Activated CD8-positive, alpha-beta memory T cell treated with anti-CD3 and anti-CD28 coated beads for 4 hours (primary cell): ENCODE measurements at places on chromosomes 4 and X.

DNA sequence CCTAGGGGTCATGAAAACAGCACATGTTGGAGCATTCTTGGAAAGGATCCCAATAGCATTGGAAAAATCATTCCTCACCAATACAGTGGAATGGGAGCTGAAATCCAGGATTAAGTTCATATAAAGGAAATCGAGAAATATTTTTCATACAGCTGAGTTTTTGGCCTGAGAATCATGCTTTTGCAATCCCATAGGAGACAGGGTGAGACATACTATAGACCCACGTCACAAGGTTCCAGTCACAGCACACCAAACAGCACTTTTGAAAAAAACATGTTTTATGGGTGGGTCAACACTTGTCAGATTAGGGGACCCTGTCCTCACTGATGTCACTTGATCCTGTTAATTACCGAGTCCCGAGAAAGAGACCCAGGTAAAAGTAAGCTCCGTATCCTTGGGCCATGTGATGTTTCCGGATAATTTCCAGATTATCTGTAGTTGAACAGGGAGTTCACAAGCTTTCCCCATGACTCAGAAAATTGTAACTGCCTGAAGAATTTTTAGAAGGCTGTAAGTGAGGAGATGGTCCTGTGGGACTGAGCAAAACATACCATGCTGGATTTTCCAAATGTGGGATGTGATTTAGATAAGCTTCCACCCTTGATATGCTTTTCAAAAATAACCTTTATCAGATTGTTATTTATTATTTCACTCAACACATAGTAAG, 80.9 kb upstream of the TLR3 start:
- no peak for DNase-seq

DNA sequence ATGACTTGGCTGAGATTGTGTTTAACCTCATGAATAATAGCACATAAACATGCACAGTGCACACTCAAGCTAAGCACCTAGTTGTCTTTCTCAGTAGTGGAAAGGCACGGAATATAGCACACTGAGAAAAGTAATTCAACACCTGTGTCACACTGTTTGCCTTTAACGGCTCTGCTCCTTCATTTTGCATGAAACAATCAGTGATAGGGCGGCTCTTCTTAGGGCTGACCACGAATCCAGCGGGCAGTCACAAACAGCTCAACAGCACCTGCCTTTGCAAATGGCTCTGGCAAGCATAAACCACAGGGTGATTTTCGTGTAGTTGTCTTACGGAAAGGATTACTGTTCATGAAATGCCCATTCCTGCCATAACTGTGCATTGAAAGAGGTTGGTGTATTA, 954.0 kb upstream of the TENM3 start:
- no peak for DNase-seq

DNA sequence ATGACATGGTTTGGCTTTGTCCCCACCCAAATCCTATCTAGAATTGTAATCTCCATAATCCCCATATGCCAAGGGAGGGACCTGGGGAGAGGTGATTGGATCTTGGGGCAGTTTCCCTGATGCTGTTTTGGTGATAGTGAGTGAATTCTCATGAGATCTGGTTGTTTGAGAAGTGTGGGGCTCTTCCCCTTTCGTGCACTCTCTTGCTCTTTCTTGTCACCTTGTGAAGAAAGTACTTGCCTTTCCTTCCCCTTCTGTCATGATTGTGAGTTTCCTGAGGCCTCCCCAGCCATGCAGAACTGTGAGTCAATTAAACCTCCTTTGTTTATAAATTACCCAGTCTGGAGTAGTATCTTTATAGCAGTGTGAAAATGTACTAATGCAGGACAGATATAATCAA, 36.4 kb upstream of the FREM3 start:
- DNase-seq = no peak

DNA sequence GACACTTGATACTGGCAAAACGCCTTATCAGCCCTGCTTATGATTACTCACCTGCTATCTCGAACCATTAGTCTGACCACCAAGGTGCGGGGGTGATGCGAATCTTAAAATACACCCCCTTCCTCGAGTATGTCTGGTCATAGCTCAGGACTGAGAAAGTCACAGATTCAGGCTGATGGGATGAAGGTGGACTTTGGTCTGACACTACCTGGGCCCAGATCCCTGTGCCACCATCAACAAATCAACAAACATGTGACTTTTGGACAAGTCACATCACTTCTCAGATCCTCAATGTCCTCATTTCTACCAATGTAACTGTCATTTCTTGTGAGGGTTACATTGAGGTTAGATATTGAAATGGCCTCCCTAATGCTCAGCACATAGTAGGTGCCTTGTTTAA, 9.8 kb upstream of the MSN start:
- no peak for DNase-seq

GRCh38 chrX:131239057-131239456, 50.0 kb downstream of the IGSF1 start:
- DNase-seq = no peak

DNA sequence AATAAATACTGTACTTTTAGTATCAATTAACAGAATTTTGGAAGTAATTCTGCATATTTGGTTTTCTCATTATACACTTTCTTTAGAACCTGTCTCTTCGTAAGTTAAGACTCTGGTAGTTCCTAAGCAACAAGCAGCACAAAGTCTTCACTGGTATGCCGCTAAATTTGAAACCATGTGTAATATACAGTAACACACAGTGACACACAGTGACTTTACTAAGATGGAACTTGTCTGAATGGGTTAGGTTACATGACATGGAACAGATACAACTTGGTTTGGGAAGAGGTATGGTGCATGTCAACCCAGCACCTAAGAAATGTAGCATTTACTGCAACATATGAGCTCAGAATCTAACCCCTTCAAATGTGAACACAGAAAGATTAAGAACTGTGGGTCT, 83.5 kb upstream of the PRSS48 start:
- DNase-seq = no peak

GRCh38 chr4:105196523-105197145, 50.0 kb downstream of the TET2 start:
- no peak for DNase-seq

DNA sequence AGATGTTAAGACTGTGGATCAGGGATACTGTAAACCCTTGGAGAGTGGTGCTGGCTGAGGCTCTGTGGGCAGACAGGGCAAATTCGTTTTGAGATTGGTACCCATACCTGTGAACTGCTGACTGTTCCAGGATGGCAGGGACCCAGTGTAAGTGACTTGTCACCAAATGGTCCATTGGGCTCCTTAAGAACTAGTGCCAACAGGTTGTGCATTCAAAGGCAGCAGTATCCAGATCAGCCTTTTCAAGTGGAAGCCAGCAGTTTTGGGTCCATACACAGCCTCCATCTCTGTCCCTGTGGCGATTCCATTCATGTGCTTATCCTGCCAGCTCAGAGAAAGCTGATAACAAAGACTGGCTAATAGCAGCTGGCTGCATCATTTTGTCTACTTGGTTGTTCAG, 84.0 kb upstream of the SCOC start:
- DNase-seq = no peak

- DNase-seq = no peak
These were observed 7.9 kb upstream of the MBTPS2 start for GRCh38 chrX:21831496-21831895.

DNA sequence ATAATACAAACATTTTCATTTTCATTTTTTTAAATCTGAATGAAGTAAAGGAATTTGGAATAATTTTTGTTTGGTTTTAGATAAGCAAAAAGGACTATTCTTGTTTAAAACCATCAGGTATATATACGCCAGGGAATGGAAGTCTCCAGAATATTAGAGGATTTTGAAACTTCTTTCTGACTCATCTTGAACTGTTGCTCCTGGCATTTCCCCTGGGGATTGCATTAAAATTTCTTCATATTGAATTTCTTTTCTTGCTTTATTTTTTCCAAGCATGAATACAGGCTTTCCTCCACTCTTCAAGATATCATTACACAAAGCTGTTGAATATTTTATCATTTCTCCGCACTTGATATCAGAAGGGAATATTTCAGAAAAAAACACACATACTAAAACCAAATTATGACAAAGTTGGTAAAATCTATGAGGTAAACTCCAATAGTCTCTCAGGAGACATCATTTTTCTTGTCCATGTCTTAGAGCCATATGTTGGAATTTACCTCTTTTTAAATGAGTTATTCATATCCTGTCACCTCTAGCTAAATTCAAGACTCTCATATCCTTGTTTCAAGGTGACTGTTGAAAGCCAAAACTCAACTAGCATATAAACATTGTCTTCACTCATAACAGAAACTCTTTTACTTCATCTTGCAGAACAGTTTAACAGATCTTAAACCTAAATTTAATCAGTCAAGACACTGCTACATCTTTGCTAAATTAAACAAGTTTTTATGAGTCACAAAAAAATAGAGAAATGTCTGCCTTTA, 20.7 kb upstream of the CSN1S1 start:
- no peak for DNase-seq
